Stimulated activated CD4-positive, alpha-beta T cell treated with anti-CD3 and anti-CD28 coated beads, Interleukin-15, amount 100 ng/mL, for 48 hours (primary cell): ENCODE measurements at places on chromosomes 11 and 22.

- DNase-seq, result no peak
Measured at GRCh38 chr22:49340406-49340805, 487.3 kb downstream of the BRD1 start.

DNA sequence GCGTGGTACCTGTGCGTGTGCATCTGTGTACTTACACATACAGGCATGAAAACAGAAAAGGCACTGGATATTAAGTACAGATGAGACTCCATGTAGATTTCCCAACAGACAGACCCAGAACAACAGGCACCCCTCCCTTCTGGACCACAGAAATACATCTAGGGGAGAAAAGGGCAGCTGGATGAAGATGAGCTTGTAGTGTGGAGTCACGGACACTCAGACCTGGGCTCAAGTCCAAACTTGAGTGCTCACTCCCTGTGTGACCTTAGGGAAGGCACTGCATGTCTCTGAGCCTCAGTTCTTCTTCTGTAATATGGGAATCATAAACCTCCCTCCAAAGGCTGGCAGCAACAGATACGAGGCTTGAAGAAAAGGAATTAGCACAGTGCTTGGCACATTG, 108.9 kb downstream of the GALNT18 start:
- DNase-seq, result no peak

GRCh38 chr11:31818874-31819331, 7.8 kb upstream of the PAX6 start:
- no peak for DNase-seq

DNA sequence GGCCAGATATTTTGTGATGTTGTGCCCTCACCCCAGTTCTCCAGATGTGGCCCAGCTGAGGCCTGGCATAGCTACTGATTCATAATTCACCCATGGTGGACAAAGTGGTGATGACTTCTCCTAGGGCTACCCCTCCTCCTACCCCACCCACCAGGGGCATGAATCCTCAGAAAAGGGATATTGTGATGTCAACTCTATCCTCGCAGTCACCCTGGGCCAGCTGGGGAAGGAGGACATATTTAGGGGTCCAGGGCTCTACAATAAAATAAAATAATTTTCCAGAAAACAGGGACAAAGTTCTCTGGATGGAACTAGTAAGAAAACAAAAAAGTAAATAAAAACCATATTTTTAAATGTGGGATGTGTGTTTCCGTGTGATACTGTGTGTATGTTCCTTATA, at the start of gene UBQLNL:
TSS of gene UBQLNL (minus strand) at position 101 of the 400 bp plus-strand sequence. CDS start 258 bp downstream, outside the sequence.
- no peak for DNase-seq

DNA sequence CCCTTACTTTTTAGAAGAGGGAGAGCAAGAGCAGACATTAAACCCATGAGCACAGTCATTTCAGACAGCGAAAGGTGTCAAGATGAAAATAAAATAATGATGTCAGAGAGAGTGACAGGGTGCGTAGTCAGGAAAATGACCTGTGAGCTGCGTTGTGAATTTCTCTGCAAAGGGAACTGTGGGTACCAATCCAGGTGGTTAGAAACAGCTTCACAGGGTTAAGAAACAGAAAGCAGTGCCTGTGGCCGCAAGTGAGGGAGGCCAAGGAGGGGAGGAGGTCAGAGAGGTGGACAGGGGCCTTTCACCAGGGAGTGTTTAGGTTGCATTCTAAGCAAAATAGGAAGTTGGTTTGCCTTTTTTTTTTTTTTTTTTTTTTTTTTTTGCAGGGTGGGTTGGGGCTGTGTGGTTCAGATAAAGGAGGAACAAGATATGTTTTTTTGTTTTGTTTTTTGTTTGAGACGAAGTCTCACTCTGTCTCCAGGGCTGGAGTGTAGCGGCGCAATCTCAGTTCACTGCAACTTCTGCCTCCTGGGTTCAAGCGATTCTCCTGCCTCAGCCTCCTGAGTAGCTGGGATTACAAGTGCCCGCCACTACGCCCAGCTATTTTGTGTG, 7.9 kb downstream of the TIGD3 start:
- DNase-seq, result no peak

- DNase-seq, result no peak
Measured at GRCh38 chr11:44755556-44756523, 29.1 kb downstream of the TSPAN18 start.

GRCh38 chr11:113760241-113760640, 13.3 kb downstream of the ZW10 start:
- DNase-seq, result no peak

DNA sequence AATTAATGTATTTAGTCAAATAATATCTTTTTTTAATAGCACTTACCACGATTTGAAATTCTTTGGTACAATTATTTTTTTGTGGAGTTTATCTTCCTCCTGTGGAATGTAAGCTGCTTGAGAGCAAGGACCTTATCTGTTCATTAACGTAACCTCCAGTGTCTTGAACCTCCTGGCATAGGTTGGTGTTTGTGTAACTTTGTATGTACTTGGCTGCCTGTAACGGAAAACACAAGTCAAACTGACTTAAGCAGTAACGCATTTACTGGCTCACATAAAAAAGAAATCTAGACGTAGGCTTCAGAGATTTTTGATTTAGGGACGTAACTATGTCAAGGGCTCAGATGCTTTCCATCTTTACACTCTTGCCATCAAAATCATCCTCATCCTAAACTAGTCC, 56.1 kb downstream of the ARHGEF12 start:
- DNase-seq, result no peak

- DNase-seq, result no peak
Measured at GRCh38 chr11:134560566-134561330, 148.7 kb upstream of the B3GAT1 start.

GRCh38 chr11:10441652-10442503, 13.2 kb upstream of the AMPD3 start:
- no peak for DNase-seq
